ENCODE measurements at places on chromosomes 16 and 17.
A peak's percentile ranks its signal among the peaks of the same experiment; 100 is the strongest.

DNA sequence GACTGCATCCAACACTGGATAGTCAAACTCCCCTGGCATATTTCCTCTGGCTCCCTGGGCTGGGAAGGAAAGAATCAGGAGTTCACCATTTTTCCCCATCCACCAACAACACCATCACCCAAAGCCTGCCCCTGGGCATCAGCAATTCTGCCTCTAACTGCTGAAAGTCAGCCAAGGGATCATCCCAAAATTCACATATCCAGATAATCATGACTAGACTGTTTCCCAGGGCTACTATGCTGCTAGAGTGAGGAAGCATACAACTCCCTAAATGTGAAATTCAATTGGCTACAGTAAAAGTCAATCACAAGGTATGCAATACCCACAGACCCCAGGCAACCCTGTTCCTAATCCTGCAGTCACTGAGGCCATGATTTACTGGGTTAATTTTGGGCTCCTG is 230.6 kb downstream of the C16orf95 start:
- no peak for DNase-seq

DNA sequence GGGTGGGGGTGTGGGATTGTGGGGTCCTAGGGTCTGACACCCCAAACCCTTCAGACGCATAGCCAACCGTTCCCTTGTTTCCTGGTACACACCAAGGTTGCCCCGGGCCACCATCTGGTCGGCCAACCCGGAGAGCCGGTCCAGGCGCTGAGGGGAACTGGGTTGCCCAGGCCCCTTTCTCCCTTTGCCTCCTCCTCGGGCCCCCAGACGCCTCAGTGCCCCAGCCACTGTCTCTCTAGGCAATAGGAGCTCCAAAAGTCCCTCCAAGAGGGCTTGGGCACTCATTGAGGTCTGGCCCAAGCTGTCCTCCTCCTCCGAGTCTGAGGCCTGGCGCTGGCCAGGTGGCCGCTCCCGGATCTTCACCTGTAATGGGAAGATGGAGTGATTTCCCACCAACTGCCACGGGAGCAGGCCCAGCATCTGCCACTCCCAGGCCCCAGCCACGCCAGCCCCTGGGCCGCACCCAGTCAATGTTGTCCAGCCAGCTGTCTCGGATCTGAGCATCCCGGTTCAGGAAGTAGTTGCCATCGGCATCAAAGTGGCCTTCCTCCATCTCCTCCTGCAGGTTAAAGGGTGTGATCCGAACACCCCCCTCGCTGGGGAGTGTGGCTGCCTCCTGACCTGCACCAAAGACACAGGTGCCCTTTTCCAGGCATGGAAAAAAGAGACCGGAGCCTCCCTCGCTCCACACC is 1.5 kb downstream of the CD2BP2 start:
- DNase-seq, result no peak

DNA sequence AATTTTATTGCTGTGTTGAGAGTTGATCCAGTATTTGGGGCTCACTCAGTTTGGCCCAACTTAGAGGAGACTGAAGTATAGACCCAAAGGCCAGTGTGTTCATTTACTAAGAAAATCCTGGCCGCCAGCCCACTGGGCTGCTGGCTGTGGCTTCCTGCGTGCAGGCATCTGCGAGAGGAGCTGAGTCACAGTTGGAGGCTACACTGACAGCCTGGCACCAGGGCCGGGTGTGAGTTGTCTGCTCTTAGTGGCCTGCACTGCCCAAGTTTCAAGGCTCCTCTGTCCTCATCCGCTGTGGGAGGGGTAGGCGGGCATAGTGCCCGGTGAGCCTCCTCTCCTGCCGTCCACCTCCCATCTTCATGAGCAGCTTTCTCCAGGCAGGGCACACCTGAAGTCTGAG is 54.2 kb downstream of the PLD6 start:
- DNase-seq, result no peak

- no peak for DNase-seq
These were observed 4.4 kb upstream of the PRR35 start for GRCh38 chr16:555528-556473.

DNA sequence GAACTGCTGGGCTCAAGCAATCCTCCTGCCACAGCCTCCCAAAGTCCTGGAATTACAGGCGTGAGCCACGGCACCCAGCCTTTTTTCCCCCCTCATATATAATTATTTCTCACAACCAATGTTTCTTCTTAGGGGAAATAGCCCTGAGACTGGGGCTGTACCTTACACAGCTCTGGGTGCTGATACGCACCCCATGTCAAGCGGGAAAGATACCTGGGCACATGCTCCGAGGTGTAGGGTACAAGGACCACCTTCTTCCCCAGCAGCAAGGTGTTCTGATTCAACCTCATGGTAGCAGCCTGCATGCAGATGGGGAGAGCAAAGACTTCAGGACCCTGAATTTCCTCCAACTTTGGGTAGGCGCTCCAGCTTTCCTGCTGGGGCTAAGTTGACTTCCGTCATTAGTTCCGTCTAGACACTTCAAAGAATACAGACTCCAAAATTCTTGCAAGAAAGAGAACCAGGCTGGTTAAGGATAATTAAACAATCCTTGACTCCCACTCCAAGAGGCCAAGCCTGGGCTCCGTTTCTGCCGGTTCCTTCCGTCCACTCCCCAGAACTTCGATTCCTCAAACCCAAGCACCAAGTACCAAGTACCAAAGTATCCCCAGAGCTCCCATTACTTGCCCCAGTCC is 619 bp downstream of the NAT9 start:
- DNase-seq, result no peak

- no peak for DNase-seq
These were observed 217.5 kb upstream of the DYNLRB2 start for GRCh38 chr16:80323187-80323807.

DNA sequence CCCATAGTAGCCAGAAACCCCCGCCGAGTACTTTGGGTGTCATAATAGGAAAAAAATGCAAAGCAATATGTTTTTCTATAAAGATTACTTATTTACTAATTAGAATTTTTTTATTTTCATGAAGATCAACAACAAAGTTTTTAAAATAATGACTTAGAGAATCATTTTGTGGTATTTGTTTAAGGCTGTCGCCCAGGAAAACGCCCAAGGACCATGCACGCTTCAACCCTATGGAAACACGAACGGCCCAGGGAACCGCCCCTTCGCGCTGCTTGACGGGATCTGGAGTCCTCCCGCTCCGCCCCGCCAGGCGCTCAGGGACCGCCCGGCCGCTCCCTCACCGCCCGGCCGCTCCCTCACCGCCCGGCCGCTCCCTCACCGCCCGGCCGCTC is 408 bp upstream of the KPNA2 start:
- no peak for DNase-seq

GRCh38 chr16:2333231-2333630 is 7.3 kb downstream of the ABCA3 start:
- DNase-seq, result no peak

GRCh38 chr17:28957992-28958355 is 6.7 kb upstream of the PHF12 start:
- DNase-seq, result no peak

- DNase-seq, result no peak
These were observed 30.1 kb upstream of the MTSS2 start for GRCh38 chr16:70715860-70716357.

GRCh38 chr17:63306855-63307254 is 139.3 kb downstream of the CYB561 start:
- no peak for DNase-seq

DNA sequence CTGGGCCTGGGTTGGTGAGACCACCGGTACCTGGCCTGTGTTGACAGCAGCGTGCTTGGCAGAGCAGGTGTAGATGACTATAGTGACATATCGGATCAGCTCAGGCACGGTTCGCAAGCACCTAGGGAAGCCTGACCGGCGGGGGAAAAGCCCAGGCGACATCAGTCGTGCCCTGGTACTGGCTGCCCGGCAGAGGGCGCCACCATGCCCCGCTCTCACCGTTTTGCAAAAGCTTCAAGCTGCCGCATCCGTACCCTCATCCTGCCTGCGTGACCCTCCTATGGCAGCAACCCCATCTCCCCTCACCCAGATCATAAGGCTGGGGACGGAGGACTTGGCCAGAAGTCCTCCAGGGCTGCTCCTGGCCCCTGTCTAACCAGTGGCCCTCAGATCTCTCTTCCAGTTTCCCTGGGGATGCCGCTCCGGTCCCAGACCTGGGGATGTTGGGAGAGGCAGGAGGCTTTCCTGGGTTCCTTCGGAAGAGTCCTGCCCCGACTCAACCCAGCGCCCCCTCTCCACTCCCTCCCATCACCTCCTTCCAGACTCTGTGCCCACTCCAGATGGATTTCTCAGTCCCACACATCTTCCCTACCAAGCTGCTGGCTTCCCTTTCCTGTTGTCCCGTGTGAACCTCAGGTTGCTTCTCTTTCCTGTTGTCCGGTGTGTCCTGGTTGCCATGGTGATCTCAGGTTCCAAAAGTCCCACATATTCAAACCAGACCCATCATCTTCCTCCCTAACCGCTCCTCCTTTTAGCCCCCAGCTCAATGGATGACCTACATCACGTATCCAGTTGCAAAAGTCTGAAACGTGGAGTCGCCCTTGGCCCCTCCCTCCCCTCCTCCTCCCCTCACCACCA is 13.7 kb downstream of the ALOX12B start:
- DNase-seq, result peak; percentile 81

DNA sequence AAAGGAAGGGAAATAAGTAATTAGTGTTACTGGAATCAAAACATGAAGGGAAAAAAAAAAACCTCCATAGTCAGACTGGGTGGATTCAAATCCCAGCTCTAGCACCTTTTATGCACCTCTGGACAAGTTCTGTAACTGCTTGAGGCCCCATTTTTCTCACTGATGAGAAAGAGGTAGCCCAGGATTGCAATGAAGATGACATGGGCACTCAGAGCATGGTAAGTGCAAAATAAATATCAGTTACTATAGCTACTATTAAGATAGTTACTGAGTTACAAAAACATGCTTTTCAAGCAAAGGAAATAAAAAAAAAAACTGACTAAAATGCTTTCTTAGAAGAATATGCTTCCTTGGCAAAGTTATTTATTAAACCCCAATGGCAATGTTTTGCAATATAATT is 58.8 kb downstream of the CEP95 start:
- DNase-seq, result no peak
